ENCODE measurements at places on chromosomes 5 and 9.

DNA sequence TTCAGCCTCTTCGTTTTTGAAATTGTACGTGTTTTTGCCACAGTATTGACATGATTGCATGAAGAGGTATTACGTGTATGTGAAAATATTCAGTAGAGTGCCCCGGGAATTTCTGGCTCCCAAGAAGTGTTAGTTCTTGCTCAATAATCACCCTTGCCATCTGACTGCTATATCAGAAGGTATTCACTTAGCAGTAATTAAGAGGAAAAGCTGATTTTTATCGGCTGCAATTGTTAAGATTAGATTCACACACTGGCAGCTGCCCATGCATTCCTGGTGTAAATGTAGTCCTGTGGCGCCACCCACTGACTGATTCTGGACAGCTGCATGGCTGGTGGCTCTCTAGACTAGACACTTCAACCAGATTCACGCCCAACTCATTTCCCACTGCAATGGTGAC is 440.1 kb upstream of the ADAMTS16 start:
- no peak for DNase-seq

GRCh38 chr5:31193116-31193515 is 370 bp upstream of the CDH6 start:
- DNase-seq: no peak

- DNase-seq: no peak
Measured at GRCh38 chr9:137123468-137123837, 8.9 kb upstream of the DPP7 start.

- DNase-seq: no peak
Measured at GRCh38 chr9:35972093-35972492, 14.1 kb upstream of the OR2S2 start.

DNA sequence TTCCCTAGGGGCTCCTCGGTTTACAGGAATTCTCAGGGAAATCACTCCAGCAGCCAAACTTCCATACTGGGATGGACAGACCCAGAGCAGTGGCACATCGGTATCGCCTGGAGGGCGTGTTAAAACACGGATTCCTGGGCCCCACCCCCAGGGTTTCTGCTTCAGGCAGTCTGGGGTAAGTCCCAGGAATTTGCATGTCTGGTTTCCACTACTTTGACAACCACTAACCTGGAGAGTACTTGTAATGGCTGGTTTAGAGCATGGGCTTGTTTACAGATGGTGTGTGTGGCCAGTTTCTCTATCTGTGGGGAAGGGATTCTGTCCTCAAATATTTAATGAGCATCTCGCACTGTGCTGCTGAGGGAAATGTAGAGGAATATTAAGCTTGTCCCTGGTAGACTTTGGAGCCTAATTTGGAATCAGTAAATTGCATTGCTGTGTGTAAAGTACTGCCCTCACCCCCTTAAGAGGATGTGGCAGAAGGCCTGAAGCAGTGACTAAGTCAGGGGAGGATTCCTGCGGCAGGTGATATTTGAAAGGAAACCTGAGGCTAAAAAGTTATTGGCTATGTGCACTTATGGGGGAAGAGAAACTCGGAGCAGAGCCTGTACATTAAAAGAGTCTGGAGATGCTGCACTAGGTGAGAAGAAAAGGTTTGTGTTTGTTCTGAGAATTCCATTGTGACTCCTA is 18.6 kb upstream of the TJP2 start:
- no peak for DNase-seq

DNA sequence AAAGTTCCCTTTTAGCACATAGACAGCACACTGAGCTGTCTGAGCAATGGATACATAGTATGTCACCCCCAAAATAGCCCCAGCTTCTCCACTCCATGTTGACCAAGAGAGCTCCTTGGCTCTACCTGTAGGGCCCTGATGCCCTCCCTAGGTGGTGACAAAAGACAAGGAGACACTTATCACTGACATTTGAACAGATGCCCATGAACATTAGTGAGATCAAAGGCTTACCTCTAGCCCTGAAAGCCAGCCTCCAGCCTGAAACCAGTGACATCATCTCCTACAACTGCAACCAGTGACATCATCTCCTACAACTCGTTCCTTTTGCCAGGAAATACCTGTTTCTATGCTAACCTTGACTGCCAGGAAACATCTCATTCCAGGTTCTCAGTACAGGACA is 122.7 kb downstream of the FSTL4 start:
- DNase-seq: no peak

- no peak for DNase-seq
Measured at GRCh38 chr5:138783976-138784375, 30.8 kb downstream of the CTNNA1 start.

DNA sequence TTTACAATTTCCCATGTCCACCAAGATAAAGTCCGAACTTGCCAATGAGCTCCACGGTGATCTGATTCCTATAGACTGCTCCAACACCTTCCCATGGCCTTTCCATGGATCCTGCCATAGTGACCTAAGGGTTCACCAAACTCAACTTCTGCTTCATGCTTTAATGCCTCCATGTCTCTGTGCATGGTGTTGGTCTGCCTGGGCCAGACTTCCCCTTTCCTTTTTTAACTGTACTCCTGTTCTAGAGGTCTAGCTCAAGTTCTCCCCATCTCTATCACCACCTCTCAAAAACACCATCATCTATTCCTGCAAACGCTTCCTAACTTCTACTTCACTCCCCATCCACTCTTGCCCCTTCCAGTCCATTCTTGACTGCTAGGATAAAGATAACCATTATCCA is 14.8 kb upstream of the SMARCA2 start:
- no peak for DNase-seq

DNA sequence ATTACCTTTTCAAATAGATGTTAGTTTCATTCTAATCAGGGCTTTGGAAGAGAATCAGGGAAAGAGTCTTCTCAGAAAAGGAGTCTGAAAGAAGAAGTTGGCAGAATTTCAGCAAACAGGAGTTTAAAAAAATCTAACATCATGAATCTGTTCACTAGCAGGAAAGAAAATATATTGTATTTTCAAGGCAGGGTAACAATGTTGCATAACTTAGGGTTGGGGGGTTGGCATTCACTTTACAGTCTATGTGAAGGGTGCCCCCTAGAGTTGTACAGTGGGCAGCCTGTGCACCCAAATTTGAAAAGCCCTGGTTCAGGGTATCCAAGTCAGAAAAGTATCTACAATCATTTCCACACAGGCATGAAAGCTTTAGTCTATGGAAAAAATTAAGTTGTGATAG is 348.4 kb upstream of the SLC30A5 start:
- DNase-seq: no peak

GRCh38 chr5:14351086-14351661 is 208.0 kb downstream of the TRIO start:
- no peak for DNase-seq

DNA sequence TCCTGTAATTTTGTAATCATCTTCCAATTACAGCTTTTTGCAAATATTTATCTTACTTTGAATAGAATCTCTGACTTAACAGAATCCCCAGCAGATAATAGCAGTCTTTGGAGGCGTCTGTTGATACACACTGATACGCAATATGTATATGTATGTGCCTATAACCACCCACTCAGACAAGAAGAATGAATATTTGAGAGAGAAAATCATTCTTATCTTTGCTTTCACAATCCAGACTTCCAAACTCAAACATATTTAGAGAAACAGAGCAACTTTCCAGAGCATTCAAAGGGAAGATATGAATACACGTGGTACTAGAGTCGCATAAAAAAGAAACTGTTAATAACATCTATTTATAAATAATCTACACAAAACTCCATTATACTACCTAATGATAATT is 6.1 kb downstream of the RORB start:
- DNase-seq: no peak

GRCh38 chr5:127353327-127353726 is 62.7 kb downstream of the MEGF10 start:
- no peak for DNase-seq

DNA sequence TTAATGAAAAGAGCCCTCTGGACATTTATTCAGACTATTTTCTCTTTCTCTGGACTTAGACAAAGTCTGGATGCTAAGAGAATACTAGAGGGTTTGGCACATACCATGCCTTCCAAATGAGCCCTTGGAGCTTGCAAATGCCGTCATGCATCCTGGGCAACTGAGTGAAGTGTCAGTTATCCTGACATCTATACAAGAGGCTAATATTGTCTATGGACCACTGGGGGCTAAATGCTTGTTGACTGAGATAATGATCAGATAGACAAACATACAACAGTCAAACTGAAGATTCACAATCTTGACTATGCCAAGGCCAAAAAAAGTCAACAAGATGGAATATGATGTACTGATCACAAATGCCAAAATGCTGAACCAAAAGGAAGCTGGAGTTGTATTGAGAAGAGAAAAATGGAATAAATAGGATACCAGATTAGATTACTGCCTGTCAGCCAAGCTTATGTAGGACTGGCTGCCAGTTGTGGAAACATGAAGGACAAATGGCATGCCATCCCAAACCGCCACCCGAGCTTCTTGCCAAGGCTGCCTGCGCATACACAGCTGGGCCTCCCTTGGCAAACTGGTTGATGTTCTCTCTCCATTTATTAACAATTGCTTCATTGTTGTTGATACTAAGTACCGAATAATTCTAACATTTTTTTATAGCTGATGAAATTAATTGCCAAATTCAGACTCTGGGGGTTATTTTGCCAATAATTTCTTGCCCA is 240.1 kb upstream of the GRAMD2B start:
- no peak for DNase-seq

- DNase-seq: no peak
Measured at GRCh38 chr9:6905850-6906375, 148.1 kb downstream of the KDM4C start.

DNA sequence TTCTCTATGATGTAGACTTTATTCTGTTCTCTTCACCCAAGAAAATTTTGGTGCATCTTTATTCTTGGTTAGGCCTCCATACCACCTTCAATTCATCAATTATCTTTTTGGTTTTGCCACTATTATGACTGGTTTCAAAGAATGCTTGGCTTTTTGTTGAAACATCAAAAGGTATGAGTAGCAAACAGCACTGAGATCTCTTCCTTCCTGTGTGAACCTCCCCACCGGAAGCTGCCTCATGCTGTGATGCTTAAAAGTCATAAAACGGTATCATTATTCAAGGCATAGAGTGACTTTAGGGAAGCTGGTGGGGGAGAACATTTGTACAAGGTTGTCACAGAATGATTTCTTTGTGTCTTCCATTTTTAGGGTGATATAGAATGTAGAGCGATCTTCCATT is 70.6 kb downstream of the IQGAP2 start:
- DNase-seq: peak; percentile 53

GRCh38 chr9:69168709-69169217 is 5.3 kb upstream of the TJP2 start:
- DNase-seq: peak; percentile 25

GRCh38 chr5:95861864-95862561 is 39.5 kb upstream of the GLRX start:
- DNase-seq: no peak

GRCh38 chr9:16039218-16039987 is 486.6 kb downstream of the CCDC171 start:
- no peak for DNase-seq

- peak; percentile 28 for DNase-seq
Measured at GRCh38 chr5:154197801-154198491, 7.4 kb downstream of the GALNT10 start.

- no peak for DNase-seq
Measured at GRCh38 chr5:131751506-131751905, 45.3 kb downstream of the FNIP1 start.

GRCh38 chr5:142737179-142737578 is 33.0 kb upstream of the ARHGAP26 start:
- DNase-seq: no peak

- peak; percentile 30 for DNase-seq
Measured at GRCh38 chr5:95730730-95731570, at the start of gene RHOBTB3. Gene RHOBTB3, plus strand, starts transcription at chr5:95731336. Its CDS starts 347 bp downstream, at chr5:95731683.

- no peak for DNase-seq
Measured at GRCh38 chr5:98443881-98444280, 329.6 kb upstream of the RGMB start.

GRCh38 chr5:151950706-151951105 is 26.1 kb upstream of the GLRA1 start:
- DNase-seq: no peak

DNA sequence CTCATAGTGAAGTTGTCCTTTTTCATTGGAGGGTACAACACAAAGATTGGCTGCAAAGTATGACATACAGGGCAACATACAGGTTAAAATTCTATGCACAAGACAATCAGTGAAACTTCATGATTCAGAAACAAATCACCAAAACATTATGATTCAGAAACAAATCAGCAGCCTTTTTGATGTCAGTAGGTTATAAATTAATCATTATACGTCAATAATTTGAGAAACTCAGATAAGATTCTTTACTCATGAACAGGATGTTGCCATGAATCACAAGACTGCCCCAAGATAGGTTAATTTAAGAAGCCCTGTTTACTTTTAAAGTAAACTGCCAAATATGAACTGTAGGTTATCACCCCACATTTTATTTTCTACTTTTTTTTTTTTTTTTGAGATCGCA is 62.2 kb upstream of the IL33 start:
- DNase-seq: no peak

DNA sequence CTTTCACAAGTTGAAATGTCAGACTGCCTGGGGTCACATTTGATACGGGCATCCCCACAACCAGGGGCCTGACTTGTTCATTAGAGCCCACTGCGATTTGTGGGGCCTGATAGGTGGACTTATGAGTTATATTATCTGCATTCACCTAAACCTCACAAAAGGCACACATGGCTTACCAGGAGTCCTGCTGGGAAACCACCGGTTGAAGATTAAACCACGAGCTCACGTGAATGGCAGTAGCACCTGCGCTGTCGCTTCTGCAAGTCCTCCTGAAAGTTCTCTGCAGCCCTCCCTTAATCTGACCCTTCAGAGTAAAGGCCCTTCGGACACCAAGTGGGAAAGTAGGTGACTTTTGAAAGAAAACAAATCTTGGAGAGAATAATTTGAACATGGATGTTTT is 68.9 kb downstream of the PPIC start:
- DNase-seq: no peak

GRCh38 chr9:114388357-114388682 is 538 bp upstream of the AKNA start:
- DNase-seq: no peak

- no peak for DNase-seq
Measured at GRCh38 chr5:33091571-33092363, 349.0 kb upstream of the TARS1 start.

GRCh38 chr9:124284940-124285441 is 27.2 kb downstream of the NEK6 start:
- no peak for DNase-seq

DNA sequence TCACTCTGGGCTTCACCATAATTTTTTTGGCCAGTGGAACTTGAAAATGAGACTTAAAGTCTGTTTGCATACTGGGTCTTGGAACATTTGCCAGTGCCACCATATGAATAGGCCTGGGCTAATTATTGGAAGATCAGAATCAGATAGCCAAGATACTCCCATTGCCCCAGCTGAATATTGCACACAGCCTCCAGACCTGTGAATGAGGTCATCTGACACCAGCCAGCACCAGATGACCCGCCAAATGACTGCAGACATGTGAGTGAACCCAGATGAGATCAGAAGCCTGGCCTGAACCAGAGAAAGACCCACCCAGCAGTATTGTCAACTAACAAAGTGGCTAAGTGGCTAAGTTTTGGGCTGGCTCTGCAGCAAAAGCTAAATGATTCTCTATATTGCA is 220.5 kb upstream of the MPDZ start:
- no peak for DNase-seq
